ENCODE measurements at places on chromosomes 11 and 22. TPM values are rescaled to one million over a fixed set of nuclear protein-coding genes. Genes with fewer than 3 reads are reported as not detected.

DNA sequence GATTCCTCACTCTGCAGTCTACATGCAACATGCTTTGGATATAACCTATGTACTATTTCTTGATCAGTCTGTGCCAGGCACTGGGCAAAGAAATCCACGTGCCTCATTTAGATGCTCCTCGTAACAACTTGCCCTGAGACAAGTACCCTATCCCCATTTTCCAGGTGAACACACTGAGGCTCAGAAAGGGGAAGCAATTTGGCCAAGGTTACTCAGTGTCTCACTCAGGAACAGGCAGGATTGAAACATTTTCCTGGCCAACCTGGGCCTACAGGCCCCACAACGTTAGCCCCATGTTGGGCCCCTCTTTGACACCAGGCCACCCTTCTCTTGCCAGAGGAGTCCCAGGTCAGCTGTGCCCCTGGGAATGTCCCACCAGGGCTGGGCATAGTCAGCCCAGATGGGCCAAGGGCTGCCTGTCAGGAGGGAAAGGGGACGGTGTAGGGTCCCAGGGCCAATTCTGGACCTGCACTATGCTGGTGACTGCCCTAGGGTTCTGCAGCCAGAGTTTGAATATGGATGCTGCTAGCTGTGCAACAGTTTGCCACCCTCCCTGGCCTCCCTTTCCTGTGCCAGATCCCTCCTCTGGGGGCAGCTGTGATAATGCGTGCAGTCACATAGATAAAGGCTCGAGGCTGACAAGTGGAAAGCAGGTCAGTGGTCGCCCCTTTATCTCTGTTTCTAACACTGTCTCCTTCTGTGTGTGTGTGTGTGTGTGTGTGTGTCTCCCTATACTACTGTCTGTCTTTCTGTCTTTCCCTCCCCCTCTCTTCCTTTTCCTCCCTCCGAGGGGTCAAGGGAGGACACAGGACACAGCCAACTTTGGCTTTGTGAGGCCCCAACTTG lies 10.4 kb upstream of the EMID1 start:
- no peak for DNase-seq

- DNase-seq, result no peak
Observed at GRCh38 chr11:84310268-84310667, 1024.1 kb upstream of the CCDC90B start.

DNA sequence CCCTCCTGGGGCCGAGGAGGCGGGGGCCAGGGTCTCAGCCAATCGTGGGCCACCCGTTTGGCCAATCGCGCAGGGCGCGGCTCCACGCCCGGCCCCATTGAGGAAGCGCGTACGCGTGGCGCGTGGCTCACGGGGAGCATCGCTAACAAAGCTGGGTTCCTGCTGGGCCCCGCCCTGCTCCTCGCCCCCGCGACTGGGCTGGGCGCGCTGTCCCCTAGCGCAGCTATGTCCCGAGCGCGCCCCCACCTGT lies 614 bp upstream of the ASCL2 start:
- DNase-seq, result no peak

- no peak for DNase-seq
Observed at GRCh38 chr22:36818010-36818642, 1.3 kb upstream of the PVALB start.

- no peak for DNase-seq
Observed at GRCh38 chr11:82872377-82873150, 27.7 kb downstream of the PRCP start.

- DNase-seq, result no peak
Observed at GRCh38 chr11:78438298-78438975, 20.8 kb upstream of the GAB2 start.

DNA sequence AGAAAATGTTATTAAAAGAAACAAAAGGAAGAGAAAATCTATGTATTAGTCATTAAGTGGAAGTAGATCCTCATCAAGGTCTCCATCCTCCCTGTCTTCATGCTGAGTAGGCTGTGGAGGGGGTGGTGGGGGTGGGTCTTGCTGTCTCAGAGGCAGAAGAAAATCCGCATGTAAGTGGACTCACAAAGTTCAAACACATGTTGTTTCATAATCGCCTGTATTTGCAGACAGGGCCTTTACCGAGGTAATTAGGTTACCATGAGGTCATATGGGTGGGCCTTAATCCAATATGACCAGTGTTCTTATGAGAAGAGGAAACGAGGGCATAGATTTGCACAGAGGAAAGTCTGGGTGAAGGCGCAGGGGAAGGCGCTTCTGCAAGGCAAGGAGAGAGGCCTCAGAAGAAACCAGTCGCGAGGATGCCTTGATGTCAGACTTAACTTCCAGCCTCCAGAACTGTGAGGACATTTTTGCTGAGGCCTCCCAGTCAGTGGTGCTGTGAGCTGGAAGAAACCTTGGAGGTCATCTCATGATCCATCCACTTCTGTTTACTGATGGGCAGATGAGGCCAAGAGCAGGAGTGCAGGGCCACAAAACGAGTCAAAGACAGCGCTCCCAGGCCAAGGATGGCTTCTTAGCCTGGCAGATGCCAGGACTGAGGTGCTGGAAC lies 49.3 kb upstream of the THY1 start:
- DNase-seq, result no peak

MMP1 gene
- not detected for total RNA-seq

POU2AF2 gene
- not detected for total RNA-seq

BATF2 gene
- total RNA-seq, result not detected

Data from osteocyte (in vitro differentiated cells).